ENCODE measurements at places on chromosomes 16 and 17.
A peak's percentile ranks its signal among the peaks of the same experiment; 100 is the strongest.

GRCh38 chr17:34699181-34699580, 119.8 kb downstream of the TMEM132E start:
- no peak for DNase-seq

GRCh38 chr17:64343833-64344637, 46.6 kb downstream of the PECAM1 start:
- peak; percentile 17 for DNase-seq

- no peak for DNase-seq
These were observed 36.9 kb upstream of the WSB1 start for GRCh38 chr17:27257031-27257357.

DNA sequence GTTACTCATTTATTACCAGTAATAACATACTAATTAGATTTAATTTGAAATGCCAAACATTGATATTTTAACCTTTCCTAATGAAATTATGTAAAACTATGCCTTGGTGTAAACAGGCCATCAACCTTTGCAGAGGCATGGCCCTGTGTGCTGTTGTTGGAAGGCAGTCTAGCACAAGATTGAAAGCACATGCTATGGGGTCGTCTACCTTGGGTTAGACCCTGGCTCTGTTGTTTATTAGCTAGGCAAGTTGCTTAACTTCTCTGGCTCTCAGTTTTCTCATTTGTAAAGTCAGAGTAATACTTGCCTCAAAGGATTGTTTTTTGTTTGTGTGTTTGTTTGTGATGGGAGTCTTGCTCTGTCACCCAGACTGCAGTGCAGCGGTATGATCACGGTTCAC, 9.4 kb upstream of the CDR2 start:
- no peak for DNase-seq

DNA sequence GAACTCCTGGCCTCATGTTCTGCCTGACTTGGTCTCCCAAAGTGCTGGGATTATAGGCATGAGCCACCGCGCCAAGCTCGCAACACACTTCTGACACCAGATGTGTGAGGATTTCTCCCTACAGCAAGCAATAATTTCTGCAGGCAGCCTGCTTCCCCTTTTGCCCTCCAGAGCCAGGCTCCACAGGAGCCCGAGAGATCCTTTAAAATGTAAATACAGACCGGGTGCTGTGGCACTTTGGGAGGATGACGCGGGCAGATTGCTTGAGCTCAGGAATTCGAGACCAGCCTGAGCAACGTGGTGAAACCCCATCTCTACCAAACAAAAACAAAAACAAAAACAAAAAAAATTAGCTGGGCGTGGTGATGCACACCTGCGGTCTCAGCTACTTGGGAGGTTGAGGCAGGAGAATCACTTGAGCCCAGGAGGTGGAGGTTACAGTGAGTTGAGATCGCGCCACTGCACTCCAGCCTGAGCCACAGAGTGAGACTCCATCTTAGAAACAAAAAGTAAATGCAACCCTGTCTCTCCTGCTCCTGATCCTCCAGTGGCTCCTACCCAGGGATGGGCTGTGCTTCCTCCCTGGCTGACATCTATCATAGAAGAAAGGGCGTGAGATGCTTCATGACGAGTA, 14.7 kb downstream of the C16orf96 start:
- DNase-seq = no peak

DNA sequence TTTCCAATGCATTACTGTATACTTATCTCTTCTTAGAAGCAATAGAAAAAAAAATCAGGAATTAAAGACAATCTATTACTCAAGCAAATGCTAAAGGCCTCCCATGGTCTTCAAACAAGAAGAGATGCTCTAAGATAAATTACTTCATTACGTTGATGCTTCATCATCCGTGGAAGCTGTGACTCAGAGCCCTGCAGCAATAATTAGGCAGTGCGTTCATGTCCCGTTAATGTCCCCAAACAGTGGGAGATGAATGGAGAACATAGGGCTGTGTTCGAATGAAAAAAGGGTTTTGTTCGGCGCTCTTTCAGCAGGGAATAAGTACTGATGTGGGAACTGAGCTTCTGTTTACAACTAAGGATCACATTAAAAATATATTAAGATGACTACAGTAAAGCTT, 15.9 kb upstream of the PDXDC1 start:
- no peak for DNase-seq

DNA sequence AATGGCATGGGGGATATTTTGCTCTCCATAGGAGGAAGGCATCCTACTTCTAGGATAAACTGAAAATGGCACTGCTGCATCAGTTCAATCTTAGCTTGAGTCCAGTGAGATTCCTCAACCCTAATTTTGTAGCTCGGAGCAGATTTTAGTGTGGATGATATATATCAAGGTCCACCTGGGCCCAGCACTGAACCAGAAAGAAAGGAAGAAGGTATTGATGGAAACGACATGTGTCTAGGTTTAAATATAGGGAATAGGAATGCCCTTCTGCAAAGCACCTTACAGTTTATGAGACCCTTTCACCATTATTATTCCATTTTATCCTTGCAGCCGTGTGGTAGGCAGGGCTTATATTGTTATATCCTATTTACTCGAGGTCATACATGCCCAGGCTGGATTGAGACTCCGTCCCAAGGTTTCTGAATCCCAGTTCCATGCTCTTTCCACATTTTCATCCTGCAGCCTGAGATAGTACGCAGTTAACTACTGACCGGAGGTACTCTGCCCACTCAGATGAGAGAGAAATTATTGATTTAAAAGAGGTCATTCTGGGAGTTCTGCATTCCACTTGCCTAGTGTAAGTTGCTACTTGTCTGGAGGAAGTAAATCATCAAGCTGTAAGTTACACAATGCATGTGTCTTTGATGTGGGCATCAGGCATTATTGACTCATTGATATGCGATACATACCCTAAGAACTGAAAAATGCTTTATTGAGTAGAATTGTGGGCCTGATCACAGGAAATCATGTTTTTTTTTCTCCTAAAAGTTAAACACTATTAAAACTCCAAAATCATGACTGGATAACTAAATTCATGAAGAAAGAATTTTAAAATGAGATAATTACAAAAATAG, 10.1 kb downstream of the KRT39 start:
- no peak for DNase-seq

GRCh38 chr17:76543482-76543825, 3.6 kb downstream of the PRCD start:
- no peak for DNase-seq

DNA sequence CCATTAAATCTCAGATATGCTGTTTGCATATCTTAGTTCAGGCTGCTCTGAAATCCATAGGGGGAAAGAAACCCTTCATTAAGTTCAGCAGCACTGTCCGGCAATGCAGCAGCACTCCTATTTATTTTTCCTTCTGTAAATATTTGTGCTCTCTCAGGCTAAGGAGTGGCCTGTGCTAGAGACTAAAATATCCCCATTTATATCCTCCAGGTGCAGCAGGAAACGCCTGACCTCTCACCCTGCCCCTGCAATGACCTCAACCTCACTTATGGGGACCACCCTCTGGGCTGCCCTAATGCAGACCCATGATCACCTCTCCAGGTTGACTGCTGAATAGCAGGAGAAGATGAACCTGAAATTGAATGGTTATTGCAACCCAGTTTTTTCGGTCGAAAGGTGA, 165.0 kb upstream of the ELAC2 start:
- no peak for DNase-seq

- no peak for DNase-seq
These were observed 117.5 kb downstream of the BANP start for GRCh38 chr16:88068476-88069396.

Data from NCI-H526 (cell line).